SK-N-SH (cell line): ENCODE measurements at places on chromosomes 6 and 20. TPM values are rescaled to one million over a fixed set of nuclear protein-coding genes. Genes with fewer than 3 reads are reported as not detected.

Gene EIF2S2
- polyA plus RNA-seq = 50.7 and 53.0 TPM in 2 replicates

Gene GPR6
- not detected in 2 replicates for polyA plus RNA-seq

Gene KIF6
- polyA plus RNA-seq = 0.13 and 0.18 TPM in 2 replicates

Gene GSTA4
- polyA plus RNA-seq = 28.3 and 34.0 TPM in 2 replicates

Gene CALHM4
- not detected in 2 replicates for polyA plus RNA-seq

Gene SLC26A8
- polyA plus RNA-seq = not detected in 2 replicates

Gene ERVFRD-1
- not detected in 2 replicates for polyA plus RNA-seq

DNA sequence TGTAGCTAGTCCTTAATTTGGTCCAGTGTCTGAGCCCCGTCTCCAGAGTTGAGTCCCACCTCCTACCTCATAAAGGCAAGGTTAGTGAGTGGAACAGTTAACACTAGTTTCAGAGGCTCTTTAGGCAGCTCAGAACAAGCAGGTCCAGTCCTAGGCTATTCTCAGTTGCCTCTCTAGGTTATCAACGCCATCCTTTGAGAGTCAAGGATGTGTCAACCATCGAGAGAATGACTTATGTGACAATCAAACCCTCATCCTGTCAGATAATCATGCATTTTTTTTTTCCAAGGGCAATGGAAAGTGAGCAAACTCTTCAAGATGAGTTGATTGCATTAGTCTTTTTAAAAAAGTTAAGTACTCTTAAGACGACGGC, 64.0 kb upstream of the TXNDC5 start:
- H3K4me1 ChIP-seq = no peaks in the 10 kb centered on the region
- peak overlapping the region; percentile 29 for H3K4me3 ChIP-seq
- no peaks in the 10 kb centered on the region for H3K27me3 ChIP-seq
- no peaks in the 10 kb centered on the region for H3K36me3 ChIP-seq
- H3K27ac ChIP-seq = peak overlapping the region; percentile 4; the same call in 1 of the 2 replicates
- no peak for DNase-seq

DNA sequence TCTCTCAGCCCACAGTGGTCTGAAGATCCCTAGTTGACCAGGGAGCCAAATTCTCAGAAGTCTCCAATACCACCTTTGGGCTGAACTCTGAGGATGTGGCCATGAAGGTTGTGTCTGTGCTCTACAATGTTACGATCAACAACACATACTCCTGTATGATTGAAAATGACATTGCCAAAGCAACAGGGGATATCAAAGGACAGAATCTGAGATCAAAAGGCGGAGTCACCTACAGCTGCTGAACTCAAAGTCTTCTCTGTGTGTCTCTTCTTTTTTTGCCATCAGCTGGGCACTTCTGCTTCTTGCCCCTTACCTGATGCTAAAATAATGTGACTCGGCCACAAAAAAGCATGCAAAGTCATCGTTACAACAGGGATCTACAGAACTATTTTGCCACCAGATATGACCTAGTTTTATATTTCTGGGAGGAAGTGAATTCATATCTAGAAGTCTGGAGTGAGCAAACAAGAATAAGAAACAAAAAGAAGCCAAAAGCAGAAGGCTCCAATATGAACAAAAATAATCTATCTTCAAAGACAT, 17.7 kb upstream of the VSX1 start:
- no peaks in the 10 kb centered on the region for H3K4me1 ChIP-seq
- peaks cover 21% of the 10 kb centered on the region; the same call in 1 of the 2 replicates for H3K27me3 ChIP-seq
- DNase-seq = no peak
- no peak overlapping the region for H3K27ac ChIP-seq
- no peak overlapping the region for H3K4me3 ChIP-seq

- no peaks in the 10 kb centered on the region for H3K27me3 ChIP-seq
- H3K4me3 ChIP-seq = peak overlapping the region; percentile 43; the same call in 1 of the 2 replicates
- no peaks in the 10 kb centered on the region for H3K36me3 ChIP-seq
- no peak overlapping the region for H3K27ac ChIP-seq
These were observed 1.5 kb downstream of the SIGLEC1 start for GRCh38 chr20:3710703-3711483.

DNA sequence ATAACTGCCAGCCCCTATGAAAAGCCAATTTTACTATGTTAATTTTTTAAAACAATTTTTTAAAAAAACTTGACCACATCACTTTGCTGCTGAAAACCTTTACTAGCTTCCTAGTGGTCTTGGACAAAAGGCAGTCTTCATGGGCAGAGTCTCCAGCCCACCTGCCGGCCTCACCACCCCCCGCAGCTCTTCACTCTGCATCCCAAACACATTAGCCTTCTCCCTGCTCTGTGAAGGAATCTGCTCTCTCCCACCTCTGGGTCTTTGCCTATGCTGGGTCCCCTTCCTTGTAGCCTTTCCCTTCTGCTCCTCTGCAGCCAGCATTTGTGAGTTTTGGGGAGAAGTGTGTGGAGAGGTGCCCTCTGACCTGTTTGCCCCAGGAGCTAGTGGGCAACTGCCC, 170.7 kb upstream of the MLN start:
- H3K27ac ChIP-seq = no peak overlapping the region
- H3K4me1 ChIP-seq = peaks cover 5% of the 10 kb centered on the region; the same call in 1 of the 2 replicates
- peaks cover 7% of the 10 kb centered on the region; the same call in 1 of the 2 replicates for H3K27me3 ChIP-seq
- H3K4me3 ChIP-seq = no peak overlapping the region
- peak; percentile 11 for DNase-seq

- no peaks in the 10 kb centered on the region for H3K36me3 ChIP-seq
- H3K4me3 ChIP-seq = no peak overlapping the region
- no peak overlapping the region for H3K27ac ChIP-seq
These were observed 746 bp upstream of the PRND start for GRCh38 chr20:4720977-4721349.

DNA sequence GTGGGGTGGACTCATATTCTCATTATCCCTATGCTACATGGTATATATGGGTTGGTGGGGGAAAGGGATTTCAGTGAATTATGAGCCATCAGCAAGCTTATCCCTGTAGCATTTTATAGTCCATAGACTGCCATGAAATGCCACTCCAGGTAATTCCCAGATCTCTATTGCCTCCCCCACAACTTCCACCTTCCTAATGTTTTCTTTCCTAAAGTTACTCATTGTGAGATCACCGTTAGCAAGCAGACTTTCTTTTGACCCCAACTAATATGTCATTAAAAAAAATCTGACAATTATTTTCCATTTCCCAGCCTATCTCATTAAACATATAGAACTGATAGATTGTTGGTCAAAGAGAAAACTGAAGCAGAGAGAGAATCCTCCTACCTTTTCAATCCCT, 40.7 kb upstream of the TBX18 start:
- H3K27me3 ChIP-seq = no peaks in the 10 kb centered on the region; the same call in 1 of the 2 replicates
- no peak overlapping the region for H3K27ac ChIP-seq
- no peak overlapping the region for H3K4me3 ChIP-seq
- H3K36me3 ChIP-seq = no peaks in the 10 kb centered on the region
- DNase-seq = no peak

DNA sequence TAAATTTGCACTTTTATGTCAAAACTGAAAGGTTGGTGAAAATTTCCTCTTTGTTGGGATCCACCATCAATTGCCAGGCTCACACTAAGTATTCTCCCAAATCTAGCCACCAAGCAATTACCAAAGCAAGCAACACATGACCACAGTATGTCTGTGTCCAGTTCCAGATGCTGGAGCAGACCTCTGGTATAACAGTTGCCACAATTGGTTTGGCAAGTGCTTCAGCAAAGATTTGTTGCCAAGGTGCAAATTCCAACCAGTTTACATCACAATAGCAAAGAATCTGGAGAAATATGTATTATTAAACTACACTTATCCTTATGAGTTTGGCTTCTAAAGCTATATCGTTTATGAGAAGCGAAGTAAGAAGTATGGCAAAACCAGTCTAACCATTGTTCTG, 6.4 kb downstream of the GTF2H5 start:
- peak; percentile 10 for DNase-seq
- H3K36me3 ChIP-seq = peaks cover 43% of the 10 kb centered on the region
- no peaks in the 10 kb centered on the region for H3K27me3 ChIP-seq
- H3K27ac ChIP-seq = peak overlapping the region; percentile 71

DNA sequence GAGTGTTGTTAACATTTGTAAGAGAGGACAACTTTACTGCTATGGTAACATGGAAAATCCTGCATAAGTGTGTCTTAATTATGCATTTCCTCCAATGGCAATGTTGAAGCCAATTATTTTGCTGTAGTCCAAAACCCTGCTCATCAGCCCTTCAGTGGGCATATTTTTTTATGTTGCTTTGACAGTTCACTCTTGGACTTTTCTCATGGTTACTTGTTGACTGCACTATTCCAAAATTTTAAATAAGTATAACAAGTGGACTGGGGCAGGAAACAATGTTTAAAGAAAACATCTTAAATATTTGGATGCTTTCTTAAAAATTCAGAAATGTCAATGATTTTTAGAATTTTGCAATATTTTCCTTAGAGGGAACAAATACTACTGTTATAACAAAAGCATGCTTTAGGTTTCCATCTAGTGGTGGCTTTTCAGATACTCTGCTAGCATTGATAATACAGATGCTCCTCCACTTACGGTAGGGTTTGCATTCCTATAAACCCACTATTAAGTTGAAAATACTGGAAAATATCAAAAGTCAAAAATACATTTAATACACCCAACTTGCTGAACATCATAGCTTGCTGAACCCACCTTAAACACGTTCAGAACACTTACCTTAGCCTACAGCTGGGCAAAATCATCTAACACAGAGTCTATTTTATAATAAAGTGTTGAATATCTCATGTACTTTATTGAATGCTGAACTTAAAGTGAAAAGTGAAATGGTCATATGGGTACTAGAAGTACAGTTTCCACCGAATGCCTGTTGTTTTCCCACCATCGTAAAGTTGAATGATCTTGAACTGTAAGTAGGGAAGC, 86.4 kb downstream of the ADGRG6 start:
- H3K4me1 ChIP-seq = no peaks in the 10 kb centered on the region; the same call in 1 of the 2 replicates
- DNase-seq = peak; percentile 15
- H3K27me3 ChIP-seq = no peaks in the 10 kb centered on the region
- peak overlapping the region; percentile 81 for H3K27ac ChIP-seq
- peaks cover 24% of the 10 kb centered on the region for H3K36me3 ChIP-seq
- no peak overlapping the region; the same call in 1 of the 2 replicates for H3K4me3 ChIP-seq
